Stimulated activated CD4-positive, alpha-beta T cell treated with anti-CD3 and anti-CD28 coated beads, Interleukin-15, amount 100 ng/mL, for 1 hour (primary cell): ENCODE measurements at places on chromosomes 3 and 15.

DNA sequence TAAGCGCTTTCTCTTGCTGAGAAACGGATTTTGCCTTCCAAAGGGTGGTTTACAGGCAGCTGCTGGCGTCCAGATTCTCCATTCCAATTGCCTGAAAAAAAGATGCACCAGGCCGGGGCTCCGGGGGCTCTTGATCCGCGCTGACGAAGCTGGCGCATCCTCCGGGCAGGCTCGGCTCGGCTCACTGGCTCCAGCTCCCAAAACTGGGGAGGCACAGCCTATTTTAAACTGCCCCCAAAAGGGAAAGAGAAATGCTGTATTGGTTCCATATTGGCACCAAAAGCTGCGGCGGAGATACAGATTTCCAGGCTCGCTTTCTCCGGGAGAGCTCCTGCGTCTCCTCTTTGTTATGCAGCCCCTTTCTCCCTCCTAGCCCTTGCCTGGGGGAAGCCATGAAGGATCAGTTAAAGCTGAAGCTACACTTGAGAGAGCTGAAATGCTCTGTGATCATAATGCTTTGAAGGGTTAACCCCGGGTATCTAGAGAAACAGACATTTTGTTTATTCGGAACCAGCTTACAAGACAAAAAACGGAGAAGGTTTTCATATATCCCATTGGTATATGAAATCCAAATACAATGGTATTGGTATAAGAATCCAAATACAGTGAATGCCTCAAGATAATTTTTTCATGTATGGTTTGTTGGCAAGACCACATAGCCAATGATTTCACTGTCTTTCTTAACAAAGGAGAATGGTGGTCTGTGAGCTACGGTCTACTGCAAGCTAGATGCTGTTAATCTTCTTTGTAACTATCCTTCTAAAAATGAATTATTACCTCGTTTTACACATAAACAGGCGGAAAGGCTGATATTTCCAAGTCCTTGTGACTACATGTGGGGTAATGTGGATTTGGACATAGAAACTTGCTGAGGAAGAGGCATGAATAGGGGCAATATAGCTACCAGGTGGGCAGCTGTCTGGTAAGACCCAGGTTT lies 693 bp downstream of the CD200 start:
- peak; percentile 3 for DNase-seq

DNA sequence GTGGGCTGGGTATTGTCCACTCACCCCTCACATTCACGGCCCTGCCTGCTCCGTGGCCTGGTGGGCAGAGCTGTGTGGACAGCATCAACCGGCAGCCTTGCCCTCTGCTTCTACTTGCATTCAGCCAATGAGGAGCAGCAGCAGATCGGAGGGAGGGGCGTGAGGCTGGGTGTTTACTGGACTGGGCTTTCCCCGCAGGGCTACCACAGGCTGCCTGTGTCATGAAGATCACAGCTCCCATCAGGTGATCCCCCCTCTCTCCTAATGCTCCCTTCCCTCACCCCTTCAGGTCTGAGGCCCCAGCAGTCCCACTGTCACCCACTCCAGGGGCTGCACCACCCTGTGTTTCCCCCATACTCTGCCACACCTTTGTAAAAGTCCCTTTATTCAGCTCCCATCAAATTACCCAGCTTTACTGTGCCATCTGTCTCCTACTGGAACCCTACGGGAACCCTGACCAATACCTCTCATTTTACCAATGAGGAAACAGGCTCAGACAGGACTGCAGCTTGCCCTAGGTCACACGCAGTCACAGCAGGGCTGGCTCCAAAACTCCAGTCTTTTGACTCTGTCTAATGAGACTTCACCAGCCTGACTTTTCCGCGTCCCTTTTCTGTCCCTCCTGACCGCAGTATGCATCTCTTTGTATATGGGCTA lies 81.1 kb downstream of the MEGF11 start:
- no peak for DNase-seq

DNA sequence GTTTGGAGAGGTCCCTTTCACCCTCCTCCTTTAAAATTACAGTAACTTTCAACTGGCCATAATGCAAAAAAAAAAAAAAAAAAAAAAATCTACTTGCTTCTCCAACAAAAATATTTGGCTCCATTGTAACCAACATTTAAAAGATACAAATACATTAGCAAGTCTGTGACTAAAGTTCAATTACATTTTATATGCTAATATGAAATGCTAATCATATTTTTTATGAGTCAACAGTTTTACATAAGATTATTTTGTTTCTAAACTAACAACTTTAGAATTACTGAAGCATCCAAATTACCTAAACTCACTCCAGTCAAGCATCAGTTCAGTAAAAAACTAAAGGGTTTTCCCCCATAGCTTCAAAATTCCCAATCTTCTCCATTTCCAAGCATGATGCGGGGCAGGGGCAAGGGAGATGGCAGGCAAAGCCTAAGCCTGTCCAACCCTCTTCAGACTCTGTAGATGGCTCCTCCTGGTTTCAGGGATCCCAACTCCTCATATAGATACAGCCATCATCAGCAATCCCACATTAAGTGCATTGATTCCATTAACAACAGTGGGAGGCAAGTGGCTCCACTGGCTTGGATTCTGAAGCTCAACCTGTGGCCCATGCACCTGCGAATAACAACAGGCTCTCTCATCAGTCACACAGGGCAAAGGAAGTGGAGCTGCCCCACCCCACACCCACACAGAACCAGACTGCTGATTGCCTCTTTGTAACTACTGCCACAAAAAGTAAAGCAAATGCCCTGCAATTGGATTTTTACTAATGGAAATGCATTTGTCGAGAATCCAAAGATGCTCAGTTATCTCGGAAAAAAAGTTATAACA lies 15.0 kb downstream of the SFMBT1 start:
- no peak for DNase-seq

GRCh38 chr3:142586803-142587406 lies 8.4 kb upstream of the ATR start:
- DNase-seq: no peak

GRCh38 chr15:57335719-57336118 lies 40.6 kb upstream of the CGNL1 start:
- DNase-seq: no peak
